ENCODE measurements at places on chromosomes 7 and 10. TPM values are rescaled to one million over a fixed set of nuclear protein-coding genes. Genes with fewer than 3 reads are reported as not detected.

The MOGAT3 gene
- not detected for total RNA-seq

The NRAP gene
- total RNA-seq: 13.0 TPM

The GPR15LG gene
- total RNA-seq: not detected

The CXCL12 gene
- total RNA-seq: 117 TPM

The KCNH2 gene
- 22.7 TPM for total RNA-seq

The CPA5 gene
- total RNA-seq: 0.55 TPM

The CLRN3 gene
- not detected for total RNA-seq

The CPN1 gene
- not detected for total RNA-seq

The DDX21 gene
- total RNA-seq: 40.9 TPM

The HABP2 gene
- not detected for total RNA-seq

The FGL2 gene
- 34.0 TPM for total RNA-seq

The ZNF804B gene
- total RNA-seq: 6.3 TPM

The TEX47 gene
- total RNA-seq: not detected

The KIAA1217 gene
- total RNA-seq: 61.4 TPM

The ACHE gene
- 25.7 TPM for total RNA-seq

The RAPGEF5 gene
- total RNA-seq: 90.2 TPM

The CYP3A4 gene
- not detected for total RNA-seq

The POLR1F gene
- total RNA-seq: 18.1 TPM

The GPER1 gene
- 4.1 TPM for total RNA-seq

The PRLHR gene
- not detected for total RNA-seq

The DIP2C gene
- total RNA-seq: 39.2 TPM

The SPDYE2B gene
- not detected for total RNA-seq

The GNAT3 gene
- not detected for total RNA-seq

The INHBA gene
- total RNA-seq: 8.8 TPM

The TES gene
- total RNA-seq: 76.4 TPM

The SLC18A3 gene
- total RNA-seq: 1.3 TPM

The HMX3 gene
- 1.1 TPM for total RNA-seq

The SHTN1 gene
- 19.4 TPM for total RNA-seq

The PRKCQ gene
- total RNA-seq: 8.7 TPM

The VWA2 gene
- total RNA-seq: 3.0 TPM

The OR6B1 gene
- not detected for total RNA-seq

The NAT16 gene
- total RNA-seq: 0.82 TPM

The FXYD4 gene
- total RNA-seq: not detected

The LRRN3 gene
- 41.4 TPM for total RNA-seq

The CCDC136 gene
- 60.3 TPM for total RNA-seq

The OR2A42 gene
- 0.16 TPM for total RNA-seq

The PNLIPRP2 gene
- total RNA-seq: not detected

The NCF1 gene
- 1.6 TPM for total RNA-seq

The FAM180A gene
- total RNA-seq: 3.6 TPM

The BTBD16 gene
- 0.16 TPM for total RNA-seq

The UPF2 gene
- 44.3 TPM for total RNA-seq

The GRM3 gene
- total RNA-seq: 7.2 TPM

The EBF3 gene
- 28.6 TPM for total RNA-seq

The PRXL2A gene
- total RNA-seq: 77.0 TPM

The TCTN3 gene
- 31.3 TPM for total RNA-seq

The GRID1 gene
- 10.0 TPM for total RNA-seq

The GARIN1A gene
- total RNA-seq: 0.49 TPM

The HERPUD2 gene
- total RNA-seq: 35.5 TPM

The H2BK1 gene
- not detected for total RNA-seq

The FAM24B gene
- 5.3 TPM for total RNA-seq

The STAG3 gene
- 0.55 TPM for total RNA-seq

The CDHR1 gene
- 150 TPM for total RNA-seq

The PRKG1 gene
- total RNA-seq: 52.7 TPM

The HSPA12A gene
- total RNA-seq: 35.0 TPM

The SPDYE9 gene
- total RNA-seq: not detected

The BAMBI gene
- 55.9 TPM for total RNA-seq

All from camera-type eye (tissue), 1 donor.